ENCODE measurements at places on chromosomes 4 and X.

GRCh38 chrX:40230646-40231045, 132.9 kb upstream of the BCOR start:
- no peaks in the 10 kb centered on the region for H3K36me3 ChIP-seq
- no peak for DNase-seq
- no peak overlapping the region for H3K27ac ChIP-seq
- H3K4me3 ChIP-seq = no peak overlapping the region

- H3K27ac ChIP-seq = peak overlapping the region; percentile 83
- H3K27me3 ChIP-seq = no peaks in the 10 kb centered on the region
These were observed 260 bp upstream of the CCDC149 start for GRCh38 chr4:24913119-24913485.

DNA sequence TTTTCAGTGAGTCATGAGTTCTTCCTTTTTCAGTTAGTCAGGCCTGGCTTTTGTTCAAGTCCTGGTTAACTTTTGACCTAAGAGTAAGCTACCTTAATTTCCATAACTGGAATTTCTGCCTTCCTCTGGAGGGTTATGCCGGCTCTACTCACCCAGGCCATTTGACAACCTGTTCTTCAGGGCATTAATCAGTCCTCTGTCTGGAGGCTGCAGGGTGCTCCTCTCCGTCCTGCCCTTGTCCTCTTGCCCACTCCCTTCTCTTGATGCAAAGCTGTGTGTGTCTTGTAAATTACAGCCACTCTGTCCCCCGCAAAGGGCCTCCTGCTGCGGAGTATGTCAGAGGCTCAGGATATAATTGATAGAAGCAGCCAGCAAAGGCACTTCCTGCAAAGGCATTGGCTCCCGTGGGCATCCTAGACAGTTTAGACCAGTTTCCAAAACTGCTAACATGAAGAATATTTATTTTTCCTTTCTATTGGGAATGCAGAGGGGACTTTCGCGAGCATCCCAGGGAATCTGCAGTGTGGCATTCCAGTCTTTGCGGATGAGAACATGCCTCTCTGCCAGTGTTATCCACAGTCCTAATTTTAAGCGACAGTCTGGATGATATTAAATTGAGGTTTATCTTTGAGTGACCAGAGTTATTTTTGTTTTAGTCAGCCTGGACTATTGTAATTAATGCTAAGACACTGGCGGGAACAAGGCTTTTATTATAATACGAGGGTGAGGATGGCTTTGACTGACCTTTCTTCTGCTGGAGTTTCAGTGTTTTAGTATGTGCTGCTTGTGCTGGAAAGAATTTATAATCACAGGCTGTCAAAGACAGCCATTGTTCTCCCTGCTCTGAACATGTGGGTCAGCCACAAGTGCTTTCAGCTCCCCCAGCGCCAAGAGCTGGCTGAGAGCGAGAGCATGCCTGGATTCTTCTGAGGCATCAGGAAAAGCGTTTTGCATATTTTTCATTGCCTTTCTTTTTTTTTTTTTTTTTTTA, 74.2 kb downstream of the LIMCH1 start:
- no peaks in the 10 kb centered on the region for H3K27me3 ChIP-seq
- no peak for DNase-seq
- H3K4me3 ChIP-seq = no peak overlapping the region
- H3K36me3 ChIP-seq = no peaks in the 10 kb centered on the region
- H3K4me1 ChIP-seq = peaks cover 2% of the 10 kb centered on the region

GRCh38 chr4:187178587-187178986, 454.9 kb upstream of the FAT1 start:
- no peak overlapping the region for H3K4me3 ChIP-seq
- no peak overlapping the region for H3K27ac ChIP-seq
- H3K36me3 ChIP-seq = no peaks in the 10 kb centered on the region
- H3K4me1 ChIP-seq = no peaks in the 10 kb centered on the region
- no peaks in the 10 kb centered on the region for H3K27me3 ChIP-seq

DNA sequence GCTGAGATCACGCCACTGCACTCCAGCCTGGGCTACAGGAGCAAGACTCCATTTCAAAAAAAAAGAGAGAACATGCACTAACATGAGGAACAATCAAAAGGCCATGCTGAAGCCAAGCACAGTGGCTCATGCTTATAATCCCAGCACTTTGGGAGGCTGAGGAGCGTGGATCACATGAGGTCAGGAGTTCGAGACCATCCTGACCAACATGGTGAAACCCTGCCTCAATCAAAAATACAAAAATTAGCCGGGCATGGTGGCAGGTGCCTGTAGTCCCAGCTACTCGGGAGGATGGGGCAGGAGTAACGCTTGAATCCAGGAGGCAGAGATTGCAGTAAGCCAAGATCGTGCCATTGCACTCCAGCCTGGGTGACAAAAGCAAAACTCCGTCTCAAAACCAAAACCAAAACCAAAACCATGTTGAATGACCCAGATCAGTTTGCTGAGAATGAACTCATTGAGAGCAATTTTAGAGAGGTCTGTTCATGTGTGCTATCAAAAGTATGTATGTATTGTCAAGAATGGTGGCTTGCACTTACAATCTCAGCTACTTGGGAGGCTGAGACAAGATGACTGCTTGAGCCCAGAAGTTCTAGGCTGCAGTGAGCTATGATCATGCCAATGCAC, 44.8 kb downstream of the PDS5A start:
- H3K36me3 ChIP-seq = no peaks in the 10 kb centered on the region
- peak overlapping the region; percentile 29 for H3K4me3 ChIP-seq
- H3K27me3 ChIP-seq = no peaks in the 10 kb centered on the region
- no peak for DNase-seq
- peaks cover 20% of the 10 kb centered on the region for H3K4me1 ChIP-seq

GRCh38 chr4:116438981-116439729, 646.2 kb downstream of the TRAM1L1 start:
- no peak overlapping the region for H3K4me3 ChIP-seq
- DNase-seq = no peak
- H3K27me3 ChIP-seq = no peaks in the 10 kb centered on the region

- no peak overlapping the region for H3K4me3 ChIP-seq
- DNase-seq = no peak
- no peak overlapping the region for H3K27ac ChIP-seq
These were observed 25.7 kb downstream of the SEPTIN6 start for GRCh38 chrX:119667111-119667878.

GRCh38 chr4:143185253-143186107, 763 bp downstream of the USP38 start:
- no peaks in the 10 kb centered on the region for H3K36me3 ChIP-seq
- peak overlapping the region; percentile 92 for H3K4me3 ChIP-seq
- H3K27me3 ChIP-seq = no peaks in the 10 kb centered on the region
- DNase-seq = no peak

DNA sequence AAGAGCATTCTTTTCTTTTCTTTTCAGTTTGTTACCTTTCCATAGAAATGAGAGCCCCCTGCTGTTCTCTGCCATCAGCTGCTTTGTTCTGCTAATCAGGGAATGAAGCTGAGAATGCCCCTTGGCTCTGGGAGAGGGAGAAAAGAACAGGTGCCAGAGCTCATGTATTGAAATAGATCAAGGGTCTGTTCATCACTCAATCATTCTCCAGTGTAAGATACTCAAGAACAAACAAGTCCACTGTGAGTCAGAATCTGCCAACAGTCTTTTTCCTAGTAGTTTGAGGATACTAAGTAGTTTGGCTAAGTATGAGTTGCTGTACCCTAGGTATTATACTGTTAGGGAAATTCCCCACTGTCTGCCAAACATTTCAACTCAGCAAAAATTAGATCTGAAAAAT, 144.3 kb downstream of the RTL3 start:
- H3K36me3 ChIP-seq = no peaks in the 10 kb centered on the region
- no peaks in the 10 kb centered on the region for H3K27me3 ChIP-seq
- no peak overlapping the region for H3K4me3 ChIP-seq
- peak overlapping the region; percentile 47 for H3K27ac ChIP-seq

- no peak overlapping the region for H3K27ac ChIP-seq
- H3K4me3 ChIP-seq = peak overlapping the region; percentile 79
- no peaks in the 10 kb centered on the region for H3K36me3 ChIP-seq
These were observed 99.2 kb upstream of the TENM3 start for GRCh38 chr4:182143822-182144625.

DNA sequence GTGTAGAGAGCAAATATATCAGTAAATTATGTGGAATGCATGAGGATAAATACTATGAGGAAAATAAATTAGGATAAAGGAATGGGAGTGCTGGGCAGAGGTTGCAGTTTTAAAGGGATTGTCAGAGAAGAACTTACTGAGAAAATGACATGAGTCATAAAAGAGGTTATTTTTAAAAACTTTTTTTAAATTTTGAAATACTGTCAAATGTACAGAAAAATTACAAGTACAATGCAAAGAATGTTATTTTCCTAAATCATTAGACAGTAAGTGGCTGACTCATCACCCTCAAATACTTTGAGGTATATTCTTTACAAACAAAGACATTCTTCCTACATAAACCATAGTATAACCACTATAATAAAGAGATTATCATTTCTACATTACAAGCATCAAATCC, 29.8 kb upstream of the H2AZ1 start:
- no peaks in the 10 kb centered on the region for H3K36me3 ChIP-seq
- H3K4me1 ChIP-seq = no peaks in the 10 kb centered on the region
- H3K27me3 ChIP-seq = peaks cover 4% of the 10 kb centered on the region
- H3K4me3 ChIP-seq = no peak overlapping the region
- DNase-seq = no peak
- no peak overlapping the region for H3K27ac ChIP-seq

- no peaks in the 10 kb centered on the region for H3K36me3 ChIP-seq
- no peak overlapping the region for H3K27ac ChIP-seq
- no peaks in the 10 kb centered on the region for H3K27me3 ChIP-seq
These were observed 45.0 kb downstream of the STK32B start for GRCh38 chr4:5096261-5096660.

DNA sequence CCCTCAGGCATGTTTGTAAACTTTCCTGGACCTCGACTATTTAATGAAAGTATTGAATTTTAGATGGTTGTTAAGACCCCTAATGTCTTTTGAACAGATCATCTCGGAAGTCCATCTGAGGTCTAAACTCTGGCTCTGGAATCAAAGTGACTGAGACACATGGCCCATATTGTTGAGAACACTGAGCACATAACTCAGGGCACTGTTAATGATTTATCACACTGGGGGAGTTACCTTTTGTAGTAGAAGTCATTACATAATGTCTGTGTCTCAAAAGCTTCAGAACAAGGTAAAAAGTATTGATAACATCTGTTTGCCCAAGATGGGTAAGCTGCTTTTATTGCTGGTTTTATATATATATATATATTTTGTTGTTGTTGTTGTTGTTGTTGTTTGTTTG, 103.4 kb upstream of the HS3ST1 start:
- H3K27me3 ChIP-seq = no peaks in the 10 kb centered on the region
- DNase-seq = no peak
- H3K4me3 ChIP-seq = no peak overlapping the region
- no peak overlapping the region for H3K27ac ChIP-seq
- H3K4me1 ChIP-seq = no peaks in the 10 kb centered on the region

GRCh38 chr4:107037199-107037584, 1.1 kb upstream of the DKK2 start:
- DNase-seq = no peak
- no peaks in the 10 kb centered on the region for H3K27me3 ChIP-seq
- no peaks in the 10 kb centered on the region for H3K36me3 ChIP-seq
- peak overlapping the region; percentile 72 for H3K4me3 ChIP-seq
- peaks cover 34% of the 10 kb centered on the region for H3K4me1 ChIP-seq

Data from thoracic aorta (tissue), 2 donors.